Activated CD4-positive, CD25-positive, alpha-beta regulatory T cell (primary cell): ENCODE measurements at places on chromosomes 7 and 10.

- no peak for DNase-seq
Measured at GRCh38 chr7:86963599-86964230, 95.7 kb downstream of the ELAPOR2 start.

DNA sequence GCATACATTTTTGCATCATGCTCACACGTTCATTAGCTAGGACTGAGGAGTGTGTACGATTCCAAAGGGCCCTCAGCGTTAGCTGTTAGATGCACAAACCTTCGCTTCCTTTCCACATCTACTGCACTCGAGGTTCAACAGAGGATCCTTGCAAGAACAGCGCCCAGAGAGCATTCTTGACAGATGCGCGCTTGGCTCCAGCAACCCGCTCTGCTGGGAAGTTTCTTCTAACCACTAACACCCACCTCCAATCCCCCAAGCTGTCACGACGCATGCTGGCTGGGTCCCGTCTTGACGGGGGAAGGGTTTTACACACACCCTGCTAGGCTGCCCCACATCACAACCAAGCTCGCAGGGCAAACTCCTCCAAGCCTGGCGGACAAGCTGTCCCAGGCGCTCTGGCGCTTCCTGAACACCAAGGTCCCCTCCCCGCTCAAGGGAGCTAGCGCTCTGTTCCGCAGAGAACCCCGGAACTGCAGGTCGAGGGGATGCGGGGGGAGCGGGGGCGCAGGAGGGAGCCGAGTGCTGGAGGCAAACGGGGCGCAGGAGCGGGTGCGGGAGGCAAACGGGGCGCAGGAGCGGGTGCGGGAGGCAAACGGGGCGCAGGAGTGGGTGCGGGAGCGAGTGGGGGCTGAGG, 653 bp upstream of the ADRB1 start:
- no peak for DNase-seq

GRCh38 chr10:124146483-124146882, 53.1 kb upstream of the CHST15 start:
- DNase-seq, result no peak

DNA sequence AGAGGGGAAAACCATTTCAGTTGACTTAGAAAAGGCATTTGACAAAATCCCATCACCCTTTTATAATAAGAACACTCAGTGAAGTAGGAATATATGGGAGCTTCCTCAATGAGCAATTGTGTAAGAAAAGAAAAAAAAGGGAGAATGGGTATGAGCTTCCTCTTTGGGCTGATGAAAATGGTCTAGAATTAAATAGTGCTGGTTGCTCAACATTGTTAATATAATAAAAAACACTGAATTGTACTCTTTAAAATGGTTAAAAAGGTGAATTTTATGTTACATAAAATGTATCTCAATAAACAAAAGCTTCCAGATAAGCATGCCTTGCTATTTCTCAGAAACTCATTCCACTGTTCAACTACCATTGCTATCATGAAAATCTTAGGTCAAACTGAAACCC, 40.6 kb downstream of the LRRC17 start:
- no peak for DNase-seq

DNA sequence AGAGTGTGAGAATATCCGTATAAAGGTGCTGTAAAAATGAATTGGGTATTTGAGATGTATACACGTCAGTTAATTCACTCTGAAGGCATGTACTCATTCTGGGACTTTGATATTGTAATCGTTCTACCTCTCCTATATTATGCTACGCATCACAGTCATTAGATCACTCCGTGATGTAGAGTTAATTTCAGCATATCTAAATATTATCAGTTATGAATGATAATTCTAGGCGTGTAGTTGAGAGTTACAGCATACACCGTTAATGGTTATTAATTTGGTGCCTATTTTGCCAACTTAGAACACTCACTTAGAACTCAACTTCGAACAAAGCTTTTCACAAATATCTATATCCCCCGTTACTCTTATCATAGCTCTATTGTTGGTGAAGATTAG, 477 bp upstream of the MCU start:
- DNase-seq, result no peak

GRCh38 chr7:51764976-51765375, 448.4 kb upstream of the COBL start:
- DNase-seq, result no peak

- DNase-seq, result no peak
Measured at GRCh38 chr10:122713091-122713885, 13.6 kb upstream of the C10orf120 start.

DNA sequence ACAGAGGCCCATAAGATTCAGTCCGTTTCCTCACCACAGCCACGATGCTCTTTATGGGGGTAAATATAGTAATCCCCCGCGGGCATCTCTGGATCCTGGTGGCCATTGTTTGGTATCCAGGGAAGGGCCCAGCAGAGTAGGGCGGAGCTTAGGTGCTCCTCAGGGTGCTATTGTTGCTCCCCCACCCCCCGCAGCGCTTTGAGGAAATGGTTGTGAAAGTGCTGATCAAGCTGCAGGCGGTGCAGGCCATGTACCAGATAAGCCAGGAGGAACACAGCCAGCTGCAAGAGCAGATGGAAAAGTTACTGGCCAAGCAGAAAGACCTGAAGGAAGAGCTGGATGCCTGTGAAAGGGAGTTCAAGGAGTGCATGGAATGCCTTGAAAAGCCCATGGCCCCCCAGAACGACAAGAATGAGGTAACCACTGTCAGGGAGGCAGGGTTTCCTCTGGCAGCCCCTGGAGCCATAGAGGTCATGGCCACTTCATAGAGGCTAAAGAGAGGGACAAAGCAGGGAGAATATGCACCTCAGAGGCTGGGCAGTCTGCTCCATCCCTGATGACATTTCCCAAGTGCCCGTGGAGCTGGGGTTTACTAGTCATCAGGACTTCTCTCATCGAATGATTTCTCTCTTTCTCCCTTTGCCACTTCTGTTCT, 17.6 kb upstream of the FLNC start:
- no peak for DNase-seq

DNA sequence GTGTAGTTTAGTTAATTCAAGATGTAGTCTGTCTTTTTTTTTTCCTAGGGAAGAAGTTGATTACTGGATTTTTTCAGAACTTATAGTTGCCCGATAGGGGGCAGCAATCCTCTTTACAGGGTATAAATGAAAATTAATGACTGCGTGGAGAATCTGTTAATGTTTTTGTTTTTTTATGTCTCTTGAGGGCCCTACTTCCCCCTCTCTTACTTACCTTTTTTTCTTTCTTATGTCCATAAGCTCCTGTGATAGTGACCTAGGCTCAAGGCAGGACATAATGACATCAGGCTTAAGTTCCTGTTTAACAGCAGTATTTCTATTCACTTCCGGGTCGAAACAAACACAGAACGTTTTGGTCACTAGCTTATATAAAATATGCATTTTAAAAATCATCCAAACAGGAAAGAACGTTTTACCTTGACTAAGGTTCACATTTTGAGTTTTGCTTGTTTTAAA, 18.8 kb downstream of the CDC123 start:
- no peak for DNase-seq

DNA sequence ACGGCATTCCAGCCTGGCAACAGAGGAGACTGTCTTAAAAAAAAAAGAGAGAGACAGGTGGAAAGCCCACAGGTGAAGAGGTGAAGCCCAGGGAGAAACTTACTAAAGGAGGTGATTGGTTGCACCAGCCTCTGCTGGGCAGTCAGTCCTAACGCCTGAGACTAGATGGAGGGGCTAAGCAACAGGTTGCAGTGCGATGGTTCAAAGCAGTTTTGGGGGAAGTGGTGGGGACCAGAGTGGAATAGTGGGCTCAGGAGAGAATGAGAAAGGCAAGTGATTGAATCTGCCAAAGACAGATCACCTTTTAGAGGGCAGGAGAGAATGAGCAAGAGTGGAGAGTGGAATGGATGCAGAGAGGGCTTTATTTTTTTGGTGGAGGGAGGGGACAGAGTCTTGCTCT, 100.0 kb upstream of the KCTD7 start:
- no peak for DNase-seq

DNA sequence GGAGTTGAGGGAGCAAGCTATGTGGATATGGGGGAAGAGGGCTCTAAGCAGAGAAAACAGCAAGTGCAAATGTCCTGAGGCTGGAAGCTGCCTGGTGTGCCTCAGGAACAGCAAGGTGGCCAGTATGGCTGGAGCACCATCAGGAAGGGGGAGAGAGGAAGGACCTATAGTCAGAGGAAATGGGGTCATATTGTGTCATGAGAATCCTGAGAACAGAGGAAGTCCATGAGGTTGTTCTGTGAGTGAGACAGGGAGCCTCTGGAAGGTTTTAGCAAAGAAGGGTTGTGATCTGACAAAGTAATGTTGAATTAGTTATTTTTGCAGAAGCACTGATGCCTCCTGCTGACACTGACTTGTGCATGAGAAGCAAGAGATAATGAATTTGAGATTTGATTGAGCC, 204.3 kb downstream of the PTEN start:
- DNase-seq, result no peak

- DNase-seq, result no peak
Measured at GRCh38 chr7:17625043-17625442, 315.3 kb downstream of the SNX13 start.

- no peak for DNase-seq
Measured at GRCh38 chr7:113094517-113095249, 8.1 kb upstream of the GPR85 start.

- no peak for DNase-seq
Measured at GRCh38 chr10:73922864-73923133, 11.9 kb downstream of the PLAU start.

- peak; percentile 6 for DNase-seq
Measured at GRCh38 chr10:2839081-2839725, 228.1 kb upstream of the PFKP start.

- no peak for DNase-seq
Measured at GRCh38 chr10:6894405-6894804, 314.3 kb upstream of the PRKCQ start.
